Fibroblast of skin of left biceps (primary cell): ENCODE measurements at places on chromosomes 13 and 19.

DNA sequence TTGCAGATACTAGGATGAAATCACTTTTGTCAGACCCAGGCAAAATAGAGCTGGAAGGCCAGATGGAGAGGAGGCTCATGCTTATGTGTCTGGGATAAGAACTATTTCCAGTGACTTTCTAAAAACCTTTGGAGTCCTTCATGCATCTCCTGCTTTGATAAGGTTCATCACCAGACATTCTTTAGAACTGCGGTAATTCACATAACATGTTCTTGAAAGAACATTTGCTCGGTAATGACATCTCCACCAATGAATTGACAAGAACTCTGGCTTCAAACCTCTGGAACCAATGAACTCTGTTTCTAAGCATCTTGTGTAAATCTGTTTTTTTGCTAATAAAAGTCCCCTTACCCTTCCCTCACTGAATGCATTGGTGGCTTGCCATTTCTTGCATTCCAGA, 112.0 kb upstream of the KL start:
- DNase-seq = no peak

DNA sequence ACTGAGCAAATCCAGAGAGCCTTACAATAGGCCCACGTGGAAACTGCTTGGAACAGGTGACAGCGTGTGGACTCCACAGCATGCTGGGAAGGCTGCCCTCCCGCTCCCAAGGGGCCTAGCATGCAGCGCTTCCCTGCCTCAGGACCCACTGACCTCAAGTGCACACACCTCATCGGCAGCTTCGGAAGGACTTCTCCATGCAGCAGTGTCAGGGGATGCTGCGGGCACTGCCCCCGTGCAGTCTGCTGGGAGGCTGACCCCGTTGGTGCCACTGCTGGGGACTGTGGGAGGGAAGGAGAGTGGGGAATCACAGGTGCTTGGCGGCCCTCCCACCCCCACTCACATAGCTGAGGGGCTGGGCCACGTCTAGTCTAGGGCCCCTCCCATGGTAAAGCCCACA, 17.2 kb downstream of the CAPS start:
- DNase-seq = no peak

DNA sequence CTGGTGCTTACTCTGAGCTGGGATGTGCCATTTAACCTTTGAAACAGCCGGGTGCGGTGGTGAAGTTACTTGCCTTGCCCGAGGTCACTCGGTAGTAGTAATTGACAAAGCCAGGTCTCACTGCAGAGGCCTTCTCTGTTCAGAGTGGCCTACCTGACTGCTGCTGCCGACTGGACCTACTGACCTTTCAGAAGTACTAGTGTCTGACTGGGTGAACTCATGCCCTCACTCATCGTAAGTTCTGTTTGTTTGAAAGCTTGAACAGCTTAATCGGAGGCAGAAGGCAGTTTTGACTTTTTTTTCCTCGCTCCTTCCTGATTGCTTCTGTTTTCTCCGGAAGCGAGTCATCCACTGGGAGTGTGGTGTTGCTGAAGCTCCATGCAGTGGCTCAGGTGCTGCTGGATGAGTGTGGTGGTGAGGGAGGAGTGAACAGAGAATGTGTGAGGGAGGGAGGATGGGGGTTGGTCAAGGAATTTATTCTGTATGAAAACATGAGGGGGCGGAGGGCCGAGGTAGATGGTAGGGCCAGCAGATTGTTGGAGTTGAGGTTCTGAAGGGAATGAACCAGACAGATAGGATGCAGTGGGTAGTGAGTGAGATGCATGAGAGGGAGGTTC, 2.7 kb downstream of the SPINT2 start:
- no peak for DNase-seq

DNA sequence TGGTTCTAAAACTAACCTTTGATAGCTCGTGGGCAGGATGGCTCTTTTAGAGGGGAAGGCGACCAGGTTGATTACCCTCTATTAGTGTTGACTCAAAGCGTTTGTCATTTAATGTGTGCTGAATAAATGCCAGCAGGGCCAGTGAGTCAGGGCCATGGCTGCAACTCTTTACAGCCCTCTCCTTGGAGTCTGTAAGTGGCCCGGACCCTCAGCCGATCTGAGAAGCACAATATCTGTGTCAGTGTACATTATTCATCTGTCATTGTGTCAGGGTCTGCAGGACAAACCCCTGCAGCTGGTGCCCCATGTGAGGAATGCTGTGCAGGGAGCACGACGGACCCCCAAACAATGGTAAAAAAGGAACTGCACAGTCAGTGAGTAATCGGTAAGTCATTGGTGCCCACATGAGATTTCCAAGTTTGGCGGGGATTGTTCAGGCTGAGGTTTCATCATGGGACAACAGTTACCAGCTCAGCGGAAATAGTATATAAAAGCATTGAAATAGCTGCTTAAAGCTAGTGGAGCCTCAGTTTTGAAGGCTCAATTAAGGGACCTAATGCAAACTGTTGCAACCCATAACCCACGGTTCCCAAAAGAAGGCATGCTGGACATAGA, 139.1 kb downstream of the ZNF675 start:
- no peak for DNase-seq

- DNase-seq = no peak
These were observed 6.2 kb upstream of the USP12 start for GRCh38 chr13:27177852-27178251.

GRCh38 chr13:109715902-109716301, 70.5 kb downstream of the IRS2 start:
- DNase-seq = no peak

DNA sequence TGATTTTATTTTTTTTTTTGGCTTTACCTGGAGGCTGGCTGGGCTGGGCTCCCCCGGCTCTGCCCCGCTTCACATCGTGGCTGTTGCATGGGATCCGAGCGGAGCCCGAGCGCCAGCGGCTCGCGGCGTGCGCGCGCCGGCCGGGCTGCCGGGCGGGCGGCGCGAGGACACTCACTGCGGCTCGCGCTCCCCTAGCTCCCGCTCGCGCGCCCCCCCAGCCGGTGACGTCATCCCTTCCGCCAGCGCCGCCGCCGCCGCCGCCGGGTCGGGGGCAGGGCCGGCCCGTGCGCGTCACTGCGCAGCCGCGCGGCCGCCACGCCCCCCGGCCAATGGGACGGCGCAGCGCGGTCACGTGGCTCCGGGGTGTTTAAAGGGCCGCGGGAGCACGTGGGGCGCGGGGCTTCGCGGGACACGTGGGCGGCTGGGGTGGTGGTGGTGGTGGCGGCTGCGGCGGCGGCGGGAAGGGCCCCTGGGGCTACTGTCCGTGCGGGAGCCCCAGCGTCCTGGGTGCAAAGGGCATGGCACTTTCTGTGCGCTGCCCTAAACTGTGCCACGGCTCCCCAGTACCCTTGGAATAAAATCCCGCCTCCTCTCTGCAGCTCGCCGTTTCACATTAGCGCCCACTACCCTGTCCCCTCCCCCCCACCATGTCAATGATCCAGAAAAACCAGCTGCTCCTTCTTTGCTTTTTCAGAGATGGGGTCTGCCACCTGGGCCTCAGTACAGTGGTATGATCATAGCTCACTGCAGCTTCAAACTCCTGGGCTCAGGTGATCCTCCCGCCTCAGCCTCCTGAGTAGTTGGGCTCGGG, at the start of gene PTPRS:
Gene PTPRS, minus strand, starts transcription at position 176 of the 811 bp plus-strand sequence. CDS start 54,672 bp downstream, outside the sequence.
- peak; percentile 66 for DNase-seq

DNA sequence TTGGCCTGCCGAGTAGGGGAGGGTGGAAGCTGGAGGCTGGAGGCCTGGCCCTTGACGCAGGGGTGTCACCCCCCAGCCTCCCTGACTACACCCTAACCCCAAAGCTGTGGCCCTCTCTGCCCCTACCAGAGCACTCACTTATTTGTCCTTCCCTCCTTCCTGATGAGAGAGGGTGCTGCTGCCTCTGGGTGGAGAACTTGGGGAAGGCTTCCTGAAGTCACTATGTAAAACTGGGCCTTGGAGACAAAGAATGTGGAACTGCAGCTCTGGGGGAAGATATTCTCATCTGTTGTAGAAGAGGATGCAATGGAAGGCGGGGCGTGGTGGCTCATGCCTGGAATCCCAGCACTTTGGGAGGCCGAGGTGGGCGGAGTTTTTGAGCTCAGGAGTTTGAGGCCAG, 485.2 kb downstream of the ZNF536 start:
- no peak for DNase-seq

DNA sequence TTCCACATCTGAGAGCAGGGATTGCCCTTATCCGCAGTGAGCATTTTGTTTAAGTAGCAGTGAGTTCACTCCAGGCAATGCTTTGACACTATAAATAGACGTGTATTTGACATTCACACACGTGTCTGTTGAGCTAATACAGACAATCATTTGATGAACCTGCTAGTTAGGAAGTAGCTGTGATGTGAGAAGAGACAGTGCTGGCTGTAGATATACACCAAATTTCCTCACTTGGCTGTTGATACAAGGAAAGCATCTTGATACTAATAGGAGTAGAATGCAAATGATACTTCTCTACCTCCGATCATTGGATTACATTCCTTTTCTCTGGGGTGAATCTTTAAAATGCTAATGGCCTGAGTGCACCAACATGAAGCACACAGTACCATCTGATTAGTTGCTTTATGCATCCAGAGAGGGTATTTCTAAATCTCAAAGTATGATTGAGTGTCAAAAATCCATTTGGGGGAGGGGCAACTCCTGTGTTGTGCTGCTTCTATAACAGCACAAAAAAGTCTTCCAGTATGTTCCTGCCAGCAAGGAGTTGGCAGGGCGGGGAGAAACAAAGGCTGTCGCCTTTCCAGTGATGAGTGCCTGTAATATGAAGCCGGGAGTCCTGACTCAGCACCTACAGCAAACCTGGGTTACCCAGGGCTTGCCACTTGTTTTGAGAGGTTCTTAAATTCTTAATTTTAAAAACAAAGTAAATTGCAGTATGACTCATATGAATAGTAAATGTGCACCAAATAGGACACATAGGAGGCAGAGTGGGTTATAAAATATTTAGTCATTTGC, 7.0 kb downstream of the CUL4A start:
- DNase-seq = no peak

DNA sequence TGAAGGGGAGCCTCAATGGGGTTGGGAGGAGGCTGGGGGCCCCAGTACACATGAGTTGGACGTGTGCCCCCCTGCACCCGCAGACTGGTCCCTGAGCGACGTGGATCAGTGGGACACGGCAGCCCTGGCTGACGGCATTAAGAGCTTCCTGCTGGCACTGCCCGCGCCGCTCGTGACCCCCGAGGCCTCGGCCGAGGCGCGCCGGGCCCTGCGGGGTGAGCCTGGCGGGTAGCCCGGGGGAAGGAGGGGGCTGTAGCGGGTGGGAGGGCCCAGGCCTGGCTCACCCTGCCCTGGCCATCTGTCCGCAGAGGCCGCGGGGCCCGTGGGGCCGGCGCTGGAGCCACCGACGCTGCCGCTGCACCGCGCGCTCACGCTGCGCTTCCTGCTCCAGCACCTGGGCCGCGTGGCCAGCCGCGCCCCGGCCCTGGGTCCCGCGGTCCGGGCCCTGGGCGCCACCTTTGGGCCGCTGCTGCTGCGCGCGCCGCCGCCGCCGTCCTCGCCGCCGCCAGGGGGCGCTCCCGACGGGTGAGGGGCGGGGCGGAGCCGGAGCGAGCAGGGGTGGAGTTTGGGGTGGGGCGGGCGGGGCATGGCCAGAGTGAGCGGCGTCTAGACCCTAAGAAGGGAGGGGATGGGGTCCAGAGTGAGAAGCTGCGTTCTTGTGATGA, 8.1 kb downstream of the PIK3R2 start:
- DNase-seq = no peak

- no peak for DNase-seq
These were observed 501.5 kb downstream of the DCT start for GRCh38 chr13:93977986-93978385.

- DNase-seq = no peak
These were observed 14.7 kb downstream of the SIX5 start for GRCh38 chr19:45754323-45754722.

GRCh38 chr13:24341439-24341838, 32.1 kb downstream of the C1QTNF9 start:
- no peak for DNase-seq

DNA sequence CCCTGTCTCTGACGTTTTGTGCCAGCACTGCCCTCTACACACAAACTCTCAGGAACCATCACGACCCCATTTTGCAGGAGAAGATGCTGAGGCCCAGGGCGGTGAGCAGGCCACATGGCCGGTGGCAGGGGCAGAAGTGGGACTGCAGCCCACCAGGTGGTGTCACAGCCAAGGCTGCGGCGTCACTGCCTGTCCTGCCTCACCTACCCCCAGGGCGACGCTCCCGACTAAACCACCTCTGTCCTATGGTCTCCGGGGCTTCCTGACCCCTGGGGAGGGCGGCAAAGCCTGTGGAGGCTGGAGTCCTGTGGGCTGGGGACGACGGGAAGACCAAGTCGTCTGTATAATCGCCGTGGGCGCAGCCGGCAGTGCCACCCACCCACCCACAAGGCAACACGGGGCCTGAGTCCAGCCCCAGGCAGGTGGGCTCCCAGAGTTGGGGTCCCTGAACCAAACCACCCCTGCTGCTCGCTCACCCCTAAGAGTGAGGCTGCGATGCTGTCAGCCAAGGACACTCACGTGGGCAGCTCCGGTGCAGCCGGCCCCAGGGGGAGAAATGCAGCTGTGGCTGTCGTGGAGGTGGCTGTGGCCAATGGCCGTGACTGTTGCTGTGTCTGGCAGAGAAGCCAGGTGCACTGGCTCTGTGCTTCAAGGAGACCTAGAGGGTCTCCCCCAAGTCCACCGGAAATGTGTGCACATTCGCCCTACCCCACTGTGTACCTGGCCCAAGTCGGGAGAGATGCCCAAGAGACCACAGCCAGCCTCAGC, 29.7 kb downstream of the RASA3 start:
- no peak for DNase-seq

DNA sequence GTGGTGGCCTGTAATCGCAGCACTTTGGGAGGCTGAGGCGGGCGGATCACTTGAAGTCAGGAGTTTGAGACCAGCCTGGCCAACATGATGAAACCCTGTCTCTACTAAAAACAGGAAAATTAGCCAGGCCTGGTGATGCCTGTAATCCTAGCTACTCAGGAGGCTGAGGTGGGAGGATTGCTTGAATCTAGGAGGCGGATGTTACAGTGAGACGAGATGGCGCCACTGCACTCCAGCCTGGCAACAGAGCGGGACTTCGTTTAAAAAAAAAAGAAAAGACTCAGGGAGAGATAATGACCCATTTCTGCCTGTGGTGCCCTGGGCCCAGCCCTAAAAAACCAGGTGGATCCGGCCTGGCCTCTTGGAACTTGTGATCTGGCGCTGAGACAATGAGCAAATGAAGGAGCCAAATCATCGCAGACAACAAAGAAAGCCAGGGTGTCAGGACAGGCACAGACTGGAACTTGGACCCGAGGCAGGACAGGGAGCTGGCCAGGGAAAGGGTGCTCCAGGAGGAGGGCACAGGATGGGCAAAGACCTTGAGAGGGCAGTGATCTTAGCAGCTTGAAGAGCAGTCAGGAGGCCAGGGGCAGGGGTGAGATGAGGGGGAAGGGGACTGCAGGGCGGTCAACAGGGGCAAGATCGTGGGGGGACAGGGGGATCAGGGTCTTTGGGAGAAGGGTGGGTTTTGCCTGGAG, 962 bp upstream of the JAK3 start:
- DNase-seq = no peak

GRCh38 chr13:113616991-113617749, 32.6 kb downstream of the TFDP1 start:
- no peak for DNase-seq

DNA sequence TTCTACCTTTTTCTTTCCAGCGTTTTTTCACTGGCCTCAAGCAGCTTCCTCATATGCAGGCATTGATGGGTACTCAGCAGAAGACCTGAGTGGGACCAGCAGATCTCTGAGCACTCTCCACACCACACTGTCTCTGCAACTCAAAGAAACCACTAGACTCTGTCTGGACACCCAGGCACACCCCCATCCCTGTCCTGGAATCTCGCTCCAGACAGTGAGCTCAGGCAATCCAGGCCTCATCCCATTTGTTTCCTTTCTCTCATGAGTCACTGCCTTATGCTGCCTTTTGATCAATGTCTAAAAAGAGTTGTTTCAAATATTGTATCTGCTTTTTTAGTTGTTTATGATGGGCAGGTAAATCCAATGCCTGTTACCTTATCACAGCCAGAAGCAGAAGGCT, 19.7 kb upstream of the POP4 start:
- DNase-seq = no peak
